Upper lobe of right lung (tissue), 1 donor: ENCODE measurements at places on chromosomes 4 and X.

DNA sequence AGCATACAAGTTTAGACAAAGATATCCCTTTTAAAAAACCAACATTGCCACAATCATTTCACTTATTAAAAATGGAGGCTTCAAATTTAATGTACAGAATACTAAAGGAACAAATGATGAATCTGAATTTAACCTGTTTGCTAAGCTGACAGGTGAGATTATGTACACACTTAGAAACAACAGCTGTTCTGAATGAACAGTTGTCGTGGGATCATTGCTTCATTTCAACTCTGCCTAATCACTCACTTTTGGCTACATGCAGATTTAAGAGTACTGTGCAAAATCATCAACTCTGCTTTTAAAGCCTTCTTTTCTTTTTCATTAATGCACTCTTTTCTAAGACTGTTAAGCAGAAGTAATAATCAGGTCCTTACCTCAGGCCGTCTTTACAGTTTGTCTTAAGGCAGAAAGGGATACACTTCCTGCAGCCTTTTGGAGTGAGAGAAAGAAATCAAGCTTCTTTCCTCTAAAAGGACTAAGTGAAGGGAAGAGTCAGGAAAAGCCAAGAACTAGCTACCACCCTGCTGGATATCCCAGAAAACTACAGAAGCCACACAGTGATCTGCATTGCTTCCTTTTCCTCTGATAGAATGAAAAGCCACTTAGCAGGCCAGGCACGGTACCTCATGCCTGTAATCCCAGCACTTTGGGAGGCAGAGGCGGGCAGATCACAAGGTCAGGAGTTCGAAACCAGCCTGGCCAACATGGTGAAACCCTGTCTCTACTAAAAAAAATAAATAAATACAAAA lies 54.7 kb upstream of the NPNT start:
- DNase-seq, result no peak

- no peak for DNase-seq
Observed at GRCh38 chr4:53537606-53538005, 53.7 kb downstream of the LNX1 start.

GRCh38 chr4:144591401-144591800 lies 54.6 kb upstream of the HHIP start:
- no peak for DNase-seq

GRCh38 chrX:83829874-83830273 lies 31.1 kb upstream of the CYLC1 start:
- no peak for DNase-seq

DNA sequence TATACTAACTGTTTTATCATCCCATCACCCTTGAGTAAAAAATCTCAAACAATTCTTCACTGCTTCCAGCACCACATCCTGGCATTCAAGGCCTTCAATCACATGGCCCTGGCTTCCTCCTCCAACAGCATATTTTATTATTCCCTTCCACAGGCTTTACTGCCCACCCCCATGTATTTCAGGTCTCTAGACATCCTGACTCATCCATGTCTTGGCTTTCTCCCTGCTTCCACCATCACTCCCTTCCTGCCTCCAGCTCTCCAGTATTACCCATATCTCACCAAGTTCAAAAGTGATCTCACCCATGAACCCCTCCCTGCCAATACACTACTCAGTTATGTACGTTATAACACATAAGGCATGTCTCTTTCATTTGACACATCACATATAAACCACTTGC lies 34.7 kb upstream of the PLAC1 start:
- DNase-seq, result no peak

DNA sequence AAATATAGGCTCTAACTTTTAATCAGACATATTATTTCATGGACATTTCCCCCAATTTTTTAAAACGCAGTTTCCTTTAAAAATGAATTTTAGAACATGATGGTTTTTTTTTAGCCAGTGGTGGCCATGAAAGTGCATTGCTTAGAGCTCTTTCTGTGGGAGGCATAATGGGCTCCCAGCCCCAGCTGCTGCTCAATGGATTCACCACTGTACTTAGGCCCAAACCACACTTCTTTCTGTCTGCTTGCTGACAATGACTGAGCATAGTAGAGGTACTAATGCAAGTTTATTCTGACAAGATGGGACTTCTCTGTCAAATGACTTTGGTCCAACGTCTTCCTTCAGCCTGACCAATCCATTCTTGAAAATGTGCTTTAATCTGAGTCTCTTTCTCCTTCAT lies 400.2 kb upstream of the GRIA3 start:
- no peak for DNase-seq

DNA sequence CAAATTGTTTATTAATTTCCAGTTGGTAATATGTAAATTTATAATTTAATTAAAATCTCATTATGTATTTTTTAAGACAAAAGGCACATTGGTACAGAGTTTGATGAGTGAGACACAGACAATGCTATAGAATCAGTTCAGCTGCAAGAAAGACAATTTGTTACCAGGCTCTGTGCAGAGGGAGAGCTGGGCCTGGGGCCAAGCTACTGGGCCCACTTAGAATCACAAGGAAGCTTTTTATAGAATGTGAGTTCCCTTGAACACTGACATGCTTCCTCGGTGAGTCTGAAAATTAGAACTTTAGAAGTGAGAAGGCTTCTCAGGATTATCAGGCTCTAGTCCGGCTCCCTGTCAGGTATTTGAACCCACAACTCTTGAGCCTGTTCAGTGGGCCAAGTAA lies 129.0 kb downstream of the AFF2 start:
- no peak for DNase-seq

GRCh38 chrX:101993335-101993734 lies 61.5 kb upstream of the ZMAT1 start:
- DNase-seq, result no peak

- no peak for DNase-seq
Observed at GRCh38 chrX:103614999-103615398, 7.2 kb downstream of the TCEAL3 start.

DNA sequence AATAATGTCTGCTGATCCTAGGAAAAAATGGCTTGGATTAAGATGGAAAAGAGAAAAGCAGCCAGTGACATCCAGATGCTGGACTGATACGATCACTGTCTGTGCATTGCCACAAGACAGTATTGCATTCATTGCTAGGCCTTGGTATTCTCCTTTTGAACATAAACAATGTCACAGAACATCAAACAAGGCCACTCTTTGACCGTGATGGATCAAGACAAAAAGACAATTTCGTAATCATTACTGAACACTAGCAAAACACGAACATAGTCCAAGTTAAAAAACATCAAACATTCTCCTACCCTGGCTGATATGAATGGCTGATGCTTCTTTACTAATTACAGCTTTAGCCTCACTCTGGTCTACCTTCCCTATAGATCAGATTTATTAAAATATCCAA lies 374.1 kb upstream of the CXorf51B start:
- DNase-seq, result no peak

DNA sequence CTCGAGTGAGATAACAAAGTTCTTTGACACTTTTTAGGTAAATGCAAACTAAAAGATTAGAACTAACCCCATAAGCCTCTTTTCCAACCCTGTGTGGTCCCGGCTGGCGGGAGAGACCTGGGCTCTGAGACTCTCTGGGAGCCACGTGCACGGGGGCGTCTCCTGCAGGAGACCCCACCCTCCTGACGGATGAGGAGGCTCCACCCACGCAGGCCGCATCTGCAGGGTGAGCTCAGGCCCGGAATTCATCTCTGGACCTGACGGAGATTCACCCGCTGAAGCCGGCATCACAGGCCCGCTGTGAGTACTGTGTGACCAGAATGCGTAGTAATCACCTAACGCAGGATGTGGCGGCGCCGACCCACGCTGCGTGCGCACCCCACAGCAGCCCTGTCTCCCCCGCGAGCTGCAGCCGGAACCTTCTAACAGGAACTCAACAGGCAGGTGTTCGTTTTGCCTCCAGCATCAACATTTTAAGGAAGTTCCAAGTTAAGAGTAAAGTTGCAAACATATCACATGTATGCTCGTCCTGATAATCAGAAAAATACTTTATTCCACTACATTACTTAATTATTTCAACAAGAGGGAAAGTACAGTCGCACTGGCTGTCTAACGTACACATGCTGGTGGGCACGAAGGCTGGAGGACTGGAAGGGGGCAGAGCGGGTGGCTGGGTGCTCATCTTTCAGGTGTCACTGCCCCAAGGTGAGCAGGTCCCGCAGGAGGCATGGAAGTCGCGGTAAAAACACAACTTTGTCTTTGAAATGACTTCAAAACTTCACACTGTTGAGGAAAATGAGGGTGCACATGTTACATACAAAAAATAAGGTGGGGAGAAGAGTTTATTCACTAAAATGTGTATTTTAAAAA lies 44.5 kb downstream of the FGFRL1 start:
- peak; percentile 69 for DNase-seq

DNA sequence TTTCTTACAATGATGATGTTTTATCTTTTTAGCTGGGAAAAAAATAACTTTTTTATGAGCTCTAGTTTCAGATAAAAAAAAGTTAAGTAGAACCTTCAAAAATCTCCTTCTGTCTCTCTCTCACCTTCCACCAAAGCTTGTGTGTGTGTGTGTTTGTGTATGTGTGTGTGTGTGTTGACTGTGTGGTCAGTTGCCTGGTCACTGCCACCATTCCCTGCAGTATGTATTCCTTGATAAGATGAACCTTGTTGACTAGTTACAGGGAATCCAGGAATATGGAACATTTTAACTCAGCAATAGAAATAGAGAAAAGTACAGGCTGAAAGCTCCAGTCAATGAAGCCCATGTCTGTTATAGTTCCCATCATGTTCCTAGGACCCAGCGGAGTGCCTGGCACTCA lies 143.5 kb downstream of the CORIN start:
- DNase-seq, result no peak

DNA sequence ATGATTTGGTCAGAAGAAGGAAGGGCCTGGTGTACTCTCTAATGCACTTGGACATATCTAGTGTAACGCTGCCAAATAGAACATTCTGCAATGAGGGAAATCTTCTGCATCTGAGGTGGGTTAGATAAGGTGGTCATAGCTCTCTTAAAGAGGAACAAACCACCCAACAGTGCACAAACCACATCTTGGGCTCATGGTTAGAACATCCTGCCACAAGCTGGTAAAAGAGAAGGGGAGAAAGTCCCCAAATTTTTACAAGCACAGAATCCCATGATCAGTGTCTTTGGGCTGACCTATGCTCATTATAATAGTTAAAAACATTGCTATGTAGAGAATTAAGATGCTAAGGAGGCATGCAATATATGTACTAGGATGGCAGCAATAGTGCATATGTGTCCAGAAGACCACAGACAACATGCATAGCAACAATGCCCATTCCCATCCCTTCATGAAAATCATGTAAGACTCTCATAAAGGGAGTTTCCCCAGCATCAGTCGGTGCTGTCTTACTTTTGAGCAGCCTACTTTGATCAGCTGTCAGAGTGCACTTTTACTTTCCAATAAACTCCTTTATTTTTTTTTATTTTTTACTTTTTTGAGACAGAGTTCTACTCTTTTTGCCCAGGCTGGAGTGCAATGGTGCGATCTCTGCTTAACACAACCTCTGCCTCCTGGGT lies 99.7 kb upstream of the SLC7A11 start:
- DNase-seq, result no peak

- DNase-seq, result no peak
Observed at GRCh38 chr4:22988526-22988925, 295.8 kb downstream of the GBA3 start.

DNA sequence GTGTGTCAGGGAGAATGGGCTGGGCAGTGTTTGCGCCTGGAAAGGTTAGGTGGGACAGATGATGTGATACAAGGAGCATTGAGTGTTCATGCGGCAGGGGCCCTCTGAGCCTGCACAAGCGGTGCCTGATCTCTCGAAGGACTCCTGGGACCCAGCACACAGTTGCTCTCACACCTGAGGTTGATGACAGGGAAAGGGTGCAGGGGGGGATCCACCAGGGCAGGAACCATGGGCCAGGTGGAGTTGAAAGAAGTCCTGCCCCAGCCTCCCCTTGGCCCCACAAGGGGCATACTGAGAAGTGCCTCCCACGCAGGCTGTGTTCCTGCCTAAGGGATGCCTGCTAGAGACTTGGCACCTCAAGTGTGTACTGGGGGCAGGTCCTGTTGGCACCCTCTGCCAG lies 33.1 kb downstream of the TKTL1 start:
- DNase-seq, result no peak

GRCh38 chrX:97867266-97867665 lies 983.6 kb downstream of the RPA4 start:
- DNase-seq, result no peak

DNA sequence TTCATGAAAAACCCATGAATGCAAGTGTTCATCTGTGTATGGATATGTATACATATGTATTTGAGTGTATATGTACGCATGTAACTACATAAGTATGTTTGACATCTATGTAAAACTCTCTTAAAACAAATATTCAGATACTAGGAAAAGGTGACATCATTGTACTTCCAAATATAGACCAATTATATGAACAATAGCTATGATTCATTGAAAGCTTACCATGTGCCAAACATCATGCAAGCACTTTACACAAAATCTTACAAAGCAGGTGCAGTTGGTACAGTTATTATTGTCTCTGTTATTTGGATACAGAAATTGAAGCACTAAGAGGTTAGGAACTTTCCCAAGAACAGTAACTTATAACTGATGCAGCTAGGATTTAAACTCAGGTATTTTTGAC lies 21.4 kb downstream of the MAGEB17 start:
- no peak for DNase-seq

DNA sequence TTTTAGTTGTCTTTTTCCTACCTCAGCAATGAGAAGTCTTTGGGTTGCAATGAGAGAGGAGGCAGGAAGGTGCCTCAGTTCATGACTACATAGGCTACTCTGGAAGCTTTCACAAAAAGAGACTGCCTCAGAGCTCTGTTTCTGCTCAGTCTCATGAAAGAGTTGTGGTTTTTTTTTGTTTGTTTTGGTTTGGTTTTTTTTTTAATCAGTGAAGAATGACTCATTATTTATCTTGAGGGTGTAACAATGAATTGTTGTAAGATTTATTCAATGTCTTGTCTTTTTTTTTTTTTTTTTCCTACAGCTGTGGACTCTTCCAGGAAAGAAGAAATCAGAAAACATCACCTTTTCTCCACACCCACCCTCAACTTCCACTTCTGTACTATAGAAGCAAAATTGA lies 67.5 kb upstream of the CXCL13 start:
- DNase-seq, result no peak

- no peak for DNase-seq
Observed at GRCh38 chrX:93932471-93933220, 258.6 kb downstream of the FAM133A start.
